Kidney epithelial cell (primary cell): ENCODE measurements at places on chromosomes 4 and X.
A peak's percentile ranks its signal among the peaks of the same experiment; 100 is the strongest.

DNA sequence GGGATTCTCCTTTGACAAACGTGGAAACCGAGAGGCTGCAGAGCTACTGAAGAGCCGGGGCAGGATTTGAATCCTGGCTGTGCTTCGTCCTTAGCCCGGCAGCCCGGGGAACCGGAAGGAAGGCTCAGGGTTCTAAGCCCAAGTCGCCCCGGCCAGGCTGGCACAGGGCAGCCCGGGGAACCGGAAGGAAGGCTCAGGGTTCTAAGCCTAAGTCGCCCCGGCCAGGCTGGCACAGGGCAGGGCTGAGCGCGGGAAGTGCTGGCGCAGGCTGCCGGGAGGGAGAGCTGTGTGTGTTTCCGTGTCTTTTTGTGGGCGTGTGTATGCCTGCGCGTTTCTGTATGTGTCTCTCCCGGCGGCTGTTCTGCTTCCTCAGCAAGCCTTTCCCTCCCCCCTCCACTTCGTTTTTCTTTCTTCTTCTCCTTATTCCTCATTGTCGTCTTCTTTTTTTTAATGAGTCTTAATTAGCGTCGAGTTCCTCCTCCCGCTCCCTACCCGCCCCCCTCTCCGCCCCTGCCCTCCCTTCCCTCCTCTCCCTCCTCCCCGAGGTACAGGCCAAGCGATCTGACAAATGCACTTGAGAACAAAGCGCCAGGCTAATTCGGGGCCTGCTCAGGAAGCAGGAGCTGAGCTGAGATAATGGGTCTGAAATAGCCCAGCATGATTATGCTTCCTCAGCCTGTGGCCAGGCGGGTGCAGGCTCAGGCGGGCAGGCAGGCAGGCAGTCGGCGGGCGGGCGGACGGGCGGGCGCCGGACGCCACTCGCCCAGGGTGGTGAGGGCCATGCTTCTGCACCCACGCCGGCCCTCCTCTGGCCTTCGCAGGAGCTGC, 65.9 kb downstream of the EFNB1 start:
- no peak for DNase-seq

DNA sequence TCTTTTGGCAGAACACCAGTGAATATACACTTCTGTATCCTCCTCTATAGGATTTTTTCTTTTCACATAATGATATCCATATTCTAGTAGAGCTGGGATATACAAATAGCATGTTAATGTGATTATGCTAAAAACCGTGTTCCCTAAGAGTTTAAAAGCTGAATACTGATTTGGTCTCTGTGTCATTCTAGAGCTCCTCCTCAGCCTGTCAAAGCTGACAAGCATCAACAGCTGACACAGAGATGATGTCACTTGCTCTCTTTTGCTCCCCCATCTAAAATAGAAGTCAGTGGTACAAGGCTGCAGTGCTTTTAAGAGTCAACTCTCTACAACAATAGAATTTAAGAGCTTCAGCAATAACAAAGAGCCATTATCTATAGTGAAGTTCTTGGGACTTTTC, 17.1 kb upstream of the HERC3 start:
- DNase-seq, result no peak

GRCh38 chr4:122810669-122811068, 16.0 kb upstream of the FGF2 start:
- no peak for DNase-seq

DNA sequence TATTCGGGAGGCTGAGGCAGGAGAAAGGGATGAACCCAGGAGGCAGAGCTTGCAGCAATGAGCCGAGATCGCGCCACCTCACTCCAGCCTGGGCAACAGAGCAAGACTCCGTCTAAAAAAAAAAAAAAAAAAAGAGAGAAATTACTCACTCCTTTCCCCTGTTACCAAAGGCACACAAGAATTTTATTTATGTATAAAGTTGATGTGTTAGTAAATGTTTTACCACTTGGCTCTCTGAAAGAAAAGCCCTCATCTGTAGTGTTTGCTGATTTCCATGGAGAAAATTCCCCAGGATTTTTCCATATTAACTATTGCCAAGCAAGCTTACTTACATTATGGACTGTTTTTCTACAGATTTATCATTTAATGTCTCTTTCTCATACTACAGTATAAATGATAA, 142.1 kb upstream of the PABPC4L start:
- DNase-seq, result no peak

- no peak for DNase-seq
Measured at GRCh38 chrX:131577999-131578734, 34.3 kb downstream of the OR13H1 start.

DNA sequence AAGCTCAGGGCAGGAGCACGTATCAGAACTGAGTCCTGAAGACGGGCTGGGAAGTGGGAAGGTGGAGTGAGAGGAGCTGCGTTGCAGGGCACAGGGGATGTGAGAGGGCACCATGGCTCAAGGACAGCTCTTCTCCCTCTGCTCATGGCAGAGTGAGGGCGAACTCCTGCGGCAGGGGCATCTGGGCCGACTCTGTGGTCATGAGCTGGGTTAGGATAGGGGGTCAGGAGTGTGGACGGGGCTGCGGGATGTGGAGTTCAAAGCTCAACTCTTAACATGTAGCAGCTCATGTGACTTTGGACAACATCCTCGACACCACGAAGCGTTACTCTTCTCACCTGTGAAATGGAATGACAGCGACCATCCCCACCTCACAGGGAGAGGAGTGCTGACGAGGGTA, 19.4 kb upstream of the SORCS2 start:
- DNase-seq, result no peak

GRCh38 chr4:168843635-168844034, 166.4 kb downstream of the CBR4 start:
- no peak for DNase-seq

DNA sequence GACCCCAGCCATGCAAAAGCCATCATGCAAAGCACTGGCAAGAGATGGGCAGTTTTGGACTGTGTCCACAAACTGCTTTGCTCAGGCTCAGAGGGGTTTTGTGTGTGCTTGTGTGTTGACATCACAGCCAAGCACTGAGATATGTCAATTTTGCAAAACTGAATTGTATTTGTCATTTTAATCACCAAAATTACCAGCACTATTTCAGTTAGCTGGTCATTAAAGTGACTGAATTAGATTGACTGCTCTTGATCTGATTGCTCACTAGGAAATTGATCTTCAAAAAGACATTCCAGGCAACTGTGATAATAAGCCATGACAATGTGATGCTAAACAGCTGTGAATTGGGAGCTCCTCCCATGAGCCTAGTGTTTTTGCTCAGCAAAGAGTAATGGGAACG, 337.3 kb upstream of the GNPDA2 start:
- no peak for DNase-seq

DNA sequence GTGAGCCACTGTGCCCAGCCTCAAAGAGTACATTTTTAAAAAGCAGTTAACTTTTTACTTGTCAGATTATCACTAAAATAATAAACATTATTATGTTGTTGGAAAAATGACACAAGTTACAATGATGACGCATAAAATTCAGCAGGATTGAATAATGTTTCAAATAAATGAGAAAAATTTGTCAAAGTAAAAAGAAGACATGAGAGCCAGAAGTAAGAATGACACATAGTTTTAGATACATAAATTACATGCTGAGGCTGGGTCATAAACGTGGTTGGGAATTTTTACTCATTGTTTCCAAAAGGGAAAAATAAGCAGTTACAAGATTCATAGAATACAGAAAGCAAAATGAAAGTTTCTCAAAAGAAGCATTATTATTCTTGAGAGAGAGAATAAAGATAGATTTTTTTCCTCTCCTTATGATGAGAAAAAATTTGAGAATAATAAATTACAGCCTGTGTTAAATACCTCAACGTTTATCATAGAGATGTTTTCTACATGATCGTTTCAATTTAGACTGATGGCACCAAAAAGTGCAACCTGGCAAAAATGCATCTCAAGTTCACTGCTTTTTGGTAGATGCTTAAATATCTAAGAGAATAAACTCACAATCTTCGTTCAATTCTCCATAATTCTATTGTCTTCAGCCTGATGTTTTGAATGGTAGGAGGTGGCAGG, 40.4 kb downstream of the GUCY1B1 start:
- no peak for DNase-seq

DNA sequence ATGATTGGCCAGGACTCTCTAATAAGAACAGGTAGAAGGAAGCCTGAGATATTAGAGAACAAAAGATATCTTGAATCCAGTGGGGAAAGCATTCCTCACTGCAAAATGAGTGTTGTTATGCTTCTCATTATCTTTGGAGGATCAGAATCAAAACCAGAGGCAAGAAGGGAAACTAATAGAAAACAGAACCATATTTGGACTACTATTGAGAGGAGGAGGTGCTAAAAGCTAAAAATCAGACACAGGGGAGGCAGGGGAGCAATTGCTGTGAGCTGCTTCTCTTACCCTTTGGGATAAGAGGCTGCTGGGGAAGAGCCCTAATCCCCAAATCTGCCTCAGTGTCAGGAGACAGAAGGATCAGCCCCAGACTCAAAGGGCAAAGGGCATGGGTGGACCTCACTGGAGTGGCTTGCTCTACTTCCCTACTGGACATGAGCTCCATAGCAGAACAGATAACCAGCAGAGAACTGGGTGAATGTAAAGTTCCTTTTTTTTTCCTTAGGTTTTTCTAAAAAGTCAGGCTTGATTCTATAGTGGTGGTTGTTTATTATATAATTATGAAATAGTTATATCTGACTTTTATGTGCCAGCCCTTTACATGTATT, 60.1 kb downstream of the SEPTIN11 start:
- no peak for DNase-seq

- no peak for DNase-seq
Measured at GRCh38 chr4:121243485-121243884, 79.4 kb upstream of the TNIP3 start.

- no peak for DNase-seq
Measured at GRCh38 chr4:83546786-83547185, 10.9 kb downstream of the GPAT3 start.

DNA sequence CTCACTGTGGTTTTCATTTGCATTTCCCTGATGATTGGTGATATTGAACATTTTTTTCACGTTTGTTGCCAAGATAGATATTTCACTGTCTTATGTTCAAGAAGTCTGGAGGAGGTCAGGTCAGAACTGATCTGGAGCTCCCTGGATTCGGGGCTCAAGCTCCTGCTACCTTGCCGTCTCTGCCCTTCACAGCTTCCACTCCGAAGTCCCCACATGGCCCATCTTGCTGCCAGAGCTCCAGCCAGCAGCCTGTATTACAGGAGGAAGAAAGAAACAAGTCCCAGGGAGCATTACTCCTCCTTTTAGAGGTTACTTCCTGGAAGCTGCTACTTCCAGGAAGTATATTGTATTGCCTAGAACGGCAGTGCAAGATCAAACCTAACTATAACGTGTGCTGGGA, 17.9 kb upstream of the CDKN2AIP start:
- DNase-seq, result no peak

DNA sequence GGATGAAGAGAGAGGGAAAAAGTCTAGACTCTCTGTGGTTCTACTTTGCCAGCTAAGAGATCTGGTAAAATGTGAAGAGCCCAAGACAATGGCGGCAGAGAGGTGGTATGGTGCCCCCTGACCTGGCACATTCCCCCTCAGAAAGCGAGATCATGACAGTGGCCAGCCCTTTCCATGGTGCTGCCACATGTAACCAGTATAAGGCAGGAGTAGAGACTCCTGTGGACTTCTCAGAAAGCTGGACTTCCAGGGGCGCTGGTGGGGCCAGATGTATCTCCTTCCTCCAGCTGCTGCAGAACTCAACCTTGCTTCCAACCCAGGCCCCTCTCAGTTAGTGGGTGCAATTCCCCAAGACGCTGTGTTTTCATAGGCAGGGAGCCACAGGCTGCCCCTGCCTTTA, 9.6 kb downstream of the CTAG1A start:
- no peak for DNase-seq

- DNase-seq, result no peak
Measured at GRCh38 chr4:38367642-38368174, 296.3 kb upstream of the KLF3 start.

DNA sequence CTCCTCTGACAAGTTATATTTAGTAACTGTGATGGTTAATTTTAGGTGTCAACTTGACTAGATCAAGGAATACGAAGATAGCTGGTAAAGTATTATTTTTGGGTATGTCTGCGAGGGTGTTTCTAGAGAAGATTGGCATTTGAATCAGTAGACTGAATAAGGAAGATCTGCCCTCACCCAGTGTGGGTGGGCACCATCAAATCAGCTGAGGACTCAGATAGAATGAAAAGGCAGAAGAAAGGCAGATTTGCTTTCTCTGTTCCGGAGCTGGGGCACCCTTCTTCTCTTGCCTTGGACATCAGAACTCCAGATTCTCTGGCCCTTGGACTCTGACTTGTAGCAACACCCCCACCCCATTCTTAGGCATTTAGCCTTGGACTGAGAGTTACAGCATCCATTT, 981.6 kb downstream of the CCSER1 start:
- no peak for DNase-seq

- DNase-seq, result peak; percentile 14
Measured at GRCh38 chr4:106502106-106502699, 133.6 kb upstream of the GIMD1 start.

DNA sequence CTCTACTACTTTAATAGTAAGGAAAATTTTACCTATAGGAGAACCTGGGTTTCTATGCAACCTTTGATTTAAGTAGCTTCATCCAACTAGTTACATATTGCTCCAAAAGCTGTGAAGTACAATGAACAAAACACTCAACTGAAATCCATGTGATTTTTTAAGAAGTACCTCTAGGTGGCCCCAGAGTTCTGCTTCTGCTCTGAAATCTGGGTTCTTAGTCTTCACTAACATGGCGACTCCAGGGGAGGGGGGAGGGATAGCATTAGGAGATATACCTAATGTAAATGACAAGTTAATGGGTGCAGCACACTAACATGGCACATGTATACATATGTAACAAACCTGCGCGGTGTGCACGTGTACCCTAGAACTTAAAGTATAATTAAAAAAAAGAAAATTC, 73.4 kb upstream of the MAGEB2 start:
- no peak for DNase-seq

- no peak for DNase-seq
Measured at GRCh38 chr4:5399790-5400421, 308.5 kb downstream of the EVC2 start.

DNA sequence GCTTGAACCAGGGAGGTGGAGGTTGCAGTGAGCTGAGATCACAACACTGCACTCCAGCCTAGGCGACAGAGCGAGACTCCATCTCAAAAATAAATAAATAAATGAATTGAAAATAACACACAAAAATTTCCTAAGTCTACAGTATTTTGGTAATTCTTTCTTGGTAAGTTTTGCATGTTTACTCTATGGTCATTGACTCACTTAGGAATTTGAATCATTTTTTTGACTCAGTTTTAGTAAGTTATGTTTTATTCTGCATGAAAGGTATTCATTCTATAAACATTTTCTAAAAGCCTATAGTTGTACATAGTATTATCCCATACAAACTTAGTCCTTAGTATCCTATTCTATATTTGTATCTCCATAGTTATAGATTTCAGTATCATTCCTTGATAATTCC, 772.9 kb upstream of the SLIT2 start:
- DNase-seq, result no peak

GRCh38 chr4:15004739-15005301, 2.5 kb downstream of the CPEB2 start:
- no peak for DNase-seq
